SK-MEL-5 (cell line): ENCODE measurements at places on chromosomes 7 and 10. TPM values are rescaled to one million over a fixed set of nuclear protein-coding genes. Genes with fewer than 3 reads are reported as not detected.

DNA sequence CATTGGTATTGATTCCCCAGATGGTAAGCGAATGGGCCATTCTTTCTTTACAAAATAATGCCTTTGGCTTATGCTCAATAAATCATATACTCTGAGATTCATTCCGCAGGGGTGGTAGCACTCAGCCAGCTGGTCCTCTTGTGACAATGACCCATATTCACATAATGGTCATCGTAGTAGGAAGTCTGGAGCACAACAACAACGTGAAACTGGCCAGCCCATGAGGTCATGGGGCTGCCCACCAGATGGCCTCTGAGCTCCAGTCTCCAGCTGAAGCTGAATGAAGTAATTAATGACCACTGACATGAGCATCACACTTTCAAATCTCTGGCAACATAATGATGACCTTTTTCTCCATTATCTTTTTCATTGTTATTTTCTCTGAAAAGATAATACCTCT lies 42.3 kb upstream of the SORCS1 start:
- DNase-seq: peak; percentile 13

DNA sequence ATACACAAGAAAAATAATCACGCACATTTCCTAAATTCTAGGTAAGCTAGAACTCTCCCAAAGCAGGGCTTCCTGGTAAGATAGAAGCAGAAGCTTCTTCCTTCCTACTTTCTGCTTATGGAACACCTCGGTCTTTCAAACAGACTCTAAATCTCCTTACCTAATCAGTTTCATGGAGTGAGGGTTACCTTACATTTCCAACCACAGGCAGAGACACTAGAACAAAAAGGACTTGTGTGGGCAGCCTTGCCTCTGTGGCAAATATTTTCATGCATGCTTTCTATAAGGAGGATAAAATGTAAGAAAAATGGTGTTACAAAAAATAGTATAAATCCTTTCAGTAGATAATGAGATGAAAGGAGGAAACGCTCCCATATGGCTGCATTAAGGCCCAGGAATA lies 386.3 kb upstream of the SMIM30 start:
- DNase-seq: no peak

DNA sequence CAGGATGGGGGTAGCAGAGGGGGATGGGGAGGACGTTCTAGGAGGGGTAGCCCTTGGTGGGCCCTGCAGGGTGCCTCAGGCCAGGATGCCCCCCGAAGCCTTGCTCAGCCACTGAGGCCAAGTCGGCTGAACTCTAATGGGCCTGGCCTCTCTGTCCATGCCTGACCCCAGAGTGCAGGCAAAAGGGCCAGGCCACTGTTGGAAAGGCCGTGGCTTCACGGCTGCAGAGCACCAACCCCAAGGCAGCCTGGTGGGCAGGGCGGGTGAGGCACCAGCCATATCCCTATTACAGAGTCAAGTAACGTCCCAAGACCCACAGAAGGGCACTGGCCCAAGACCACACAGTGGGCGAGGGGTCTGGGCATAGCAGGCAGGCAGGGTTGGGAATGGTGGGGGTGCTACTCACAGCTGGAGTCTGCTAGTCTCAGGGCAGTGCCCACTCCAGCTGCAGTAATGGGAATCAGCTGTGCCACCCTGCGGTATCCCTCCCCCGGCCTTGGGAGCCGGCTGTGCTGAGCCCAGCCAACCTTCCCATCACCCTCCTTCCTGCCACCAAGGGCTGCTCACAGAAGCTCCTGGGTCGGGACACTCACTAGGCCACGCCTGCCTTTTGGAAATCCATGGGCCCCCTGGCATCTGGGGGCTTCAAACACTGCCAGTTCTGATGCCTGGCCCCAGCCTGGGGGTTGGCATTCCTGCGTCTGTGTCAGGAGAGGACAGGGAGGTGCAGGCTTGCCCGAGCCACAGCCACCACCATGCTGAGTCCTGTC lies 4.0 kb upstream of the LFNG start:
- no peak for DNase-seq

GRCh38 chr7:107292591-107292990 lies 123.8 kb downstream of the HBP1 start:
- DNase-seq: no peak

- DNase-seq: no peak
Observed at GRCh38 chr10:61280303-61280702, 172.9 kb downstream of the TMEM26 start.

GRCh38 chr10:34732926-34733325 lies 82.2 kb downstream of the PARD3 start:
- DNase-seq: peak; percentile 59

The CDC14C gene
- not detected in 2 replicates for total RNA-seq

The TBX20 gene
- 2.5 and 2.8 TPM in 2 replicates for total RNA-seq

DNA sequence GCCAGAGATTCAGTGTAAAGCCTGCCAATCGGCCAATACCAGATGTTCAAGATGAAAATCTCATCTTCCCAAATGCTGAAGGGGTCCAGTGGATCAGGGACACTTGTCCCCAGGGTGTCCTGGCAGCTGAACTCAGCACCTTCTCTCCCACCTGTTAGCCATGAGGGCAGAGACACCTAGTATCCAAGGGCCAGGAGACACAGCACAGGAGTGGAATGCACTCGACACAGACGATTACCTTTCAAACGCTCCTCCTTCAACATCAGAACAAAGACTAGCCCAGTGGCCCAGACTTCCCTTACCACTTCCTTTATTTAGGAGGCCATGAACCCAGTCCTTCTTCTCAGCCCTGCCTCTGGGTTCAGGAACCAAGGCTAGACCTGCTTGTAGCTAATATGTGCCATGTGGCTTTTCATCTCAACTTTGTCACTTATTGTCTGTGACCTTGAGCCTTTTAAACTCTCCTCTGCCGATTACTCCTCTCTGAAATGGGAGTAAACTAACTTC lies 180.3 kb upstream of the PLXNA4 start:
- DNase-seq: no peak

GRCh38 chr7:108200326-108200725 lies 70.2 kb upstream of the LAMB4 start:
- no peak for DNase-seq

DNA sequence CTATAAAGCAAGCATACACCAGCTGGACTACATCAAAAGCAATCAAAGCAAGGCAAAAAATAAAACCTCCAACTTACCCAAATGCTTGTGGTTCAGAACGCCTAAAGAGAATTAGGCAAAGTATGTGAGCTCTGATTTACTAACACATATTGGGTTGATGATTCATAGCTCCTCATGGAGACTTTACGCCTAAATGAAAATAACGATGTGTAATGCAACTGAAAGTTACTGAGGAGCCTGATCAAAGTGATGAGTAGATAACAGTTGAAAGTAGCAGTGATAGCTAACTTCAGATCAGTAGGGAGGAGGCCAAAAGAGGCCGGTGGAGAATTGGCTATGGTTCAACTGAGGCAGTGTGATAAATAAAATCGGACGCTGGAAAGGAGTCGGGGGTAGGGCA lies 85.0 kb downstream of the MPP7 start:
- no peak for DNase-seq

DNA sequence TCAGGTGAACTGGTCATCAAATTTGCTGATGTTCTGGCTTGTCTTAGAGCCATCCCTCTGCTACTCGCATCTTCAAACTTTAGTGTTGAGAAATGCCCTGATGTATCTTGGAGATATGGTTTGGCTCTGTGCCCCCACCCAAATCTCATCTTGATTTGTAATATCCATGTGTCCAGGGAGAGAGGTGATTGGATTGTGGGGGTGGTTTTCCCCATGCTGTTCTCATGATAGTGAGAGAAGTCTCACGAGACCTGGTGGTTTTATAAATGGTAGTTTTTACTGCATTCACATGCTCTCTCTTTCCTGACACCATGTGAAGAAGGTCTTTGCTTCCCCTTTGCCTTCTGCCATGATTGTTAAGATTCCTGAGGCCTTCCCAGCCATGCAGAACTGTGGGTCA lies 74.0 kb upstream of the AFAP1L2 start:
- DNase-seq: peak; percentile 55

The GOLGA7B gene
- 14.9 and 15.8 TPM in 2 replicates for total RNA-seq

The TFEC gene
- total RNA-seq: not detected in 2 replicates

GRCh38 chr7:121447911-121448300 lies 51.8 kb upstream of the FAM3C start:
- DNase-seq: no peak

GRCh38 chr10:118596426-118597124 lies 1.1 kb upstream of the PRLHR start:
- no peak for DNase-seq

The HOXA6 gene
- total RNA-seq: 1.5 and 1.9 TPM in 2 replicates

- no peak for DNase-seq
Observed at GRCh38 chr10:22374489-22375126, 29.3 kb downstream of the SPAG6 start.

The PPP1R3A gene
- total RNA-seq: not detected in 2 replicates

The SPDYE1 gene
- total RNA-seq: not detected in 2 replicates

DNA sequence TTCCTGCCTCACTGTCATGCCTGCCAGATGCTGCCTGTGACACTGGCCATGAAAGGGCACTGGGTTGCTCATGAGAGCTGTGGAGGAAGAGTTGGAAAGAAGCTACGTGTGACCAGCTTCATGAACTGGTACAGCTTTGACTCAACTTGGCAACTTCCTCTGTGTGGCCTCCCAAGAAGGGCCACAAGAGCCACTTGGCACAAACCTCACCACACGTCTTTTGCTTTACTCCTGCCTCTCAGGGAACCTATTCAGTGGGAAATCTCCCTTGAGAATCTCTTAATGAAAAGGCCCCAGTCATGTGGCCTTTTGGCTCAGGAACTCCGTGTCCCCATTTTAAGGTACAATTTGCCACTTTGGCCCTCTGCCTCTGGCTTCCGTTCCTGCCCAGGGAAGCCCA lies 54.5 kb downstream of the FRMD4A start:
- no peak for DNase-seq

The PRPS1L1 gene
- not detected in 2 replicates for total RNA-seq

The TES gene
- total RNA-seq: 37.6 and 40.5 TPM in 2 replicates

The ZRANB1 gene
- total RNA-seq: 12.0 and 13.2 TPM in 2 replicates

- DNase-seq: peak; percentile 44
Observed at GRCh38 chr7:152674860-152675758, 832 bp downstream of the XRCC2 start.

DNA sequence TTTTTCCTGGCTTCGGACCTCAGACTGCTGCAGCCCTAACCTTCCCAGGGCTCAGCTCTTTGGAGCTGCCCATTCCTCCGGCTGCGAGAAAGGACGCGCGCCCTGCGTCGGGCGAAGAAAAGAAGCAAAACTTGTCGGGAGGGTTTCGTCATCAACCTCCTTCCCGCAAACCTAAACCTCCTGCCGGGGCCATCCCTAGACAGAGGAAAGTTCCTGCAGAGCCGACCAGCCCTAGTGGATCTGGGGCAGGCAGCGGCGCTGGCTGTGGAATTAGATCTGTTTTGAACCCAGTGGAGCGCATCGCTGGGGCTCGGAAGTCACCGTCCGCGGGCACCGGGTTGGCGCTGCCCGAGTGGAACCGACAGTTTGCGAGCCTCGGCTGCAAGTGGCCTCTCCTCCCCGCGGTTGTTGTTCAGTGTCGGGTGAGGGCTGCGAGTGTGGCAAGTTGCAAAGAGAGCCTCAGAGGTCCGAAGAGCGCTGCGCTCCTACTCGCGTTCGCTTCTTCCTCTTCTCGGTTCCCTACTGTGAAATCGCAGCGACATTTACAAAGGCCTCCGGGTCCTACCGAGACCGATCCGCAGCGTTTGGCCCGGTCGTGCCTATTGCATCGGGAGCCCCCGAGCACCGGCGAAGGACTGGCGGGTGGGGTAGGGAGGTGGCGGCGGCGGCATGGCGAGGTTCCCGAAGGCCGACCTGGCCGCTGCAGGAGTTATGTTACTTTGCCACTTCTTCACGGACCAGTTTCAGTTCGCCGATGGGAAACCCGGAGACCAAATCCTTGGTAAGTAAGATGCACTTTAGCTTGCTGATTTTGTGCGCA lies at the start of gene PLXDC2:
Gene PLXDC2, plus strand, starts transcription at position 22 of the 820 bp plus-strand sequence.
- no peak for DNase-seq

DNA sequence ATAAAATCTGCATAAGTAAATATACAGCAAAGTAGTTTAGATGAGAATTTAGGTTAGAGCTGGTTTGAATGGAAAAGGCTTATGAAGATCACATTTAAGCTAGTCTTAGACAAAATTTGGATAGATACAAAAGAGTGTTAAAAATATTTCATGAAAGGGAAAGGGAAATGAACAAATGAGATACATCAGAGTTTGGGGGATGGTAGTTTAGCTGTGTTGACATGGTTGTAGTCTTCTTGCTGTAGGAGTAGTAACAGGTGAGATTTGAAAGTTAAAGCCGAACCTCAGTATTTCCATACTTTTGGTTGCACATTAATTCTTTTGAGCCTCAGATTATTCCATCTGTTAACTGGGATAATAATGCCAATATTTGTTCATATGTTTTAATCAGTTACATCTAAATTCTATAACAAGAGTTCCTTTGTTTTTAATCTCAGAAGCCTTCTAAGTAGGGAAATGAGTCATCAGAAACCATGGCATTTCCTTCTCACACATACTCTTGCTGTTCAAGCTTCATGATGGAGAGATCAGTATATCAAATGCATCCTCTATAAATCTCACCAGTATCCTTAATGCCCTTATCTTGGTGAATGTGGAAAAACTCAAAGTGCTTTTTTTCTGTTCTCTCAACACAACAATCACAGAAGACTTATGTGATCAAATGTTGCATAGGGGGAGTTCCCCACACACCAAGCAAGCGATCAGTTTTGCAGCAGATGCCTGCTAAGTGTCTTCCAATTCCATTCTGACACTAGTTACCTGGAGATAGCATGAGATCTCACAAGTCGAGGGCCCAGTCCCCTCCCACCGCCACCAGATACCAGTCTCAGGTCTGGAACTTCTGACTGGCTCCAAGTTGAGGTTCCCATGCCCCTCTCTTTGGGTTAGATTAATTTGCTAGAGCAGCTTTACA lies 84.7 kb downstream of the MAPK8 start:
- peak; percentile 67 for DNase-seq

The LRRC61 gene
- not detected in 2 replicates for total RNA-seq

- no peak for DNase-seq
Observed at GRCh38 chr7:135263321-135263970, 29.8 kb downstream of the STRA8 start.

The ANKRD61 gene
- 0.50 and 0.51 TPM in 2 replicates for total RNA-seq

DNA sequence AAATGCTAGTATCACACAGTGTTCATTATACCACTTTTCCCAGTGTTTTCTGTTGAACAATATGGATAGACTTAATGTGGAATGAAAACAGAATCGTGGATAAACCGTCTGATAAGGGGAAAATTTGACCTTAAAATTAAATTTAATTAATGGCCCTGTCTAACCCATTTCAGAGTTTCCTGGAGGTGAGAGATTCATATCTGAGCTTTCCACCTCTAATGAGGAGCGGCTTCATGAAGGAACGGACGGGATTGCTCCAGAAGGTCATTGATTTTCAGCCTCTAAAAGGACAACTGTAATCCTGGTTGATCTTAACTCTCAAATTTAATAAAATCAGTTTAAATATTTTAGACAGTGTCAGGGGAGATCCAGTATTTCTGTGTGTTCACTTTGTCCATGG lies 874.9 kb downstream of the GRID1 start:
- DNase-seq: no peak

GRCh38 chr7:157280216-157280841 lies 56.5 kb upstream of the DNAJB6 start:
- no peak for DNase-seq

The SMC3 gene
- 29.5 and 29.6 TPM in 2 replicates for total RNA-seq
